Mammary epithelial cell (primary cell): ENCODE measurements at places on chromosomes 6 and 20.

DNA sequence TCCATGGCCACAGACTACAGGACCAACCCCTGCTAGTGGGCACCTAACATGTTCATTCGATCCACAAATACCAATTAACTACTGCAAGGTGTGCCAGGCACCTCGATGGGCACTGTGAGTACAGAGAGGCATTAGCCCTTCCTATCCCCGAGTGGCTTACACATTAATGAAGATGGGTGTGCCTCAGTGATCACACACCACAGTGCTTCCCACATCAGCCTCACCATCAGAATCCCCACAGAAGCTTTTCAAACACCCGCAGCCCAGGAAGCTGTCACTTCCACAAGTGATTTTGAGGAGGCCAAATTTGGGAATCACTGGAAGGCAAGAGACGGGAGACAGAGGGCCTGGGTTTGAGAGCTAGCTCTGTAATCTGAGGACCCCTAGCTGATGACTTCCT lies 23.7 kb downstream of the EZR start:
- no peak for DNase-seq

DNA sequence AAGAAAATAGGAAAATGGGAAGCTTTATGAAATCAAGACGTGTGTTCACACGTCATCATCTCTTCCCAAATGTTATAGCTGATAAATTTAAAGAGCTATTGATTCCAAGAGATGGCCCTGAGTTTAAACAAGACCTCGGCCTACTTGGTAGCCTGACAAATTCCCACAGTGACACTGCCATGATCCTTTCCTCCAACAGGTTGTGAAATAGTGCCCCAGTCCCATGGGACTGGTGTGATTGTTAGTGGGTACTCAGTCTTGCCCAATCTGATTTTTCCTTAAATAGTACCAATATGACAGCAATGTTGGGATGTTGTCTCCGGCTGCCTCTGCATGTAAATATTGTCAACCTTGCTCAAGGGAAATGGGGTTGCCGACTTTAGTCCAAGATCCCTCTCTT lies 34.5 kb downstream of the RIOK1 start:
- no peak for DNase-seq

DNA sequence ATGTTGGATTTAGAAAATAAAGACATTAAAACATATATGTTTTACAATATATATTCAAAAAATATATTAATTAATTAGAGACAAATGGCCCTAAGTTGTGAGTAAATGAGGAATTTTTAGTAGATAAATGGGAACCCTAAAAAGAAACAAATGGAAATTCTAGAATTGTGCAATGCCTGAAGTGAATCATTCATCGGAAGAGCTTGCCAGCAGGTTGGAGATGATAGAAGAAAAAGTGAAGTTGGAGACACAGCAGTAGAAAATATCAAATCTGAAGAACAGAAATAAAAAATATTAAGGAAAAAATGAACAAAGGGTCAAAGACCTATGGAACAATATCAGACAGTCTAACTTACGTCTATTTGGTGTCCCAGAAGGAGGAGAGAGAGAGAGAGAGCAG lies 109.4 kb upstream of the NEDD9 start:
- peak; percentile 72 for DNase-seq

- DNase-seq: peak; percentile 28
These were observed 73.3 kb downstream of the OTOR start for GRCh38 chr20:16821211-16822089.

- no peak for DNase-seq
These were observed 1.8 kb downstream of the PCSK2 start for GRCh38 chr20:17228624-17229061.

GRCh38 chr20:34062570-34063482 lies 49.2 kb downstream of the EIF2S2 start:
- peak; percentile 87 for DNase-seq

DNA sequence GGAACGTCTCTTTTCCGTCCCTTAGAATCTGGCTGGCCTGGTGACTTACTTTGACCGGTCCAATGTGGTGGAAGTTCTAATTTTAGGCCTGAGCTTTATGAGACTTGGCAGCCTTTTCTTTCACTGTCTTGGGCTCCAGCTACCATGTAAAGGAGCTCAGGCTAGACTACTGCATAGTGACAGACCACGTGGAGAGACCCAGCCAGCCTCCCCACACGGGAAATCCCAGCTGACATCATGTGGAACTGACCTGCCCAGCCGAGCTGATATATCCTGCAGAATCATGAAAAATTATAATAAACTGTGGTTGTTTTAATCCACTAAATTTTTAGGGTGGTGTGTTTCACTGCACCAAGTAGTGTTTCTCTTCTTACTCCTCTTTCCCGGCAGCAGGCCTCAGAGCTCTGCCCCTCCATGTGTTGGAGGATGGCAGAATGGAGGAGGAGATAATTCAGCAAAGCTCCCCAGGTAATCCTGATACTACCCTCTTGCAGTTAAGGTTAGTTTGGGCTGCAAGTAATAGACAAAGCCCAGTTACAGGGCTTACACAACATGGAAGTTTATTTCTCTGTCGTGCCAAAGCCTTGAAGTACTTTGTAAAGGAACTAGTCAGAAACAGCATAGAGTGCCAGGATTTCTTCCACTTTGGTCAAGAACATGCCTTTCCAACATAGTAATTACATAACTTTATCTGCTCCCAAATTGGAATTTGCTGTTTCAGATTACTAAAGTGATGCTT lies 87.5 kb downstream of the SH3BGRL2 start:
- no peak for DNase-seq

GRCh38 chr6:108872575-108872974 lies 24.4 kb downstream of the ARMC2 start:
- no peak for DNase-seq

DNA sequence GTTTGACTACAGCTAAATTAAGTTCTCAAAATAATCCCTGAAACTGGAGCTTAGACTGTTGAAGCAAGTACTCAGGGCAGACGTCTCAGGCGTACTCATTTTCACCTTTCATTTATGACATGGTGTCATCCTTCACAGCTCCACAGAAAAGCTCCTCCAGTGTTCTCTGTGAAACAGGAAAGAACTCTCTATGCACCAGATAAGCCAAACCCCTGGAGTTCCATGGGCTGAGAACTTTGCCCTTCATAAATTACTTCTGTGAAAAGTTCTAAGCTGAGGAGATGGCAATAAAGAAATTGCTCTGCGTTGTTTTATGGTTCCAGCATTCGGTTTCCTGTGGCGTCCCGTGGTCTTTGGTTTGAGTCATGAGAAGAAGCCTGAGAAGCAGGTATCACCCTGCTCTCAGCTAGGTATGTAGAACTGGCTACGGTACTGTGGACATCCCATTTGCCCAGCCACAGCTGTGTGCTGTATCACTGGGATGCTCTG lies 20.2 kb upstream of the RREB1 start:
- no peak for DNase-seq

DNA sequence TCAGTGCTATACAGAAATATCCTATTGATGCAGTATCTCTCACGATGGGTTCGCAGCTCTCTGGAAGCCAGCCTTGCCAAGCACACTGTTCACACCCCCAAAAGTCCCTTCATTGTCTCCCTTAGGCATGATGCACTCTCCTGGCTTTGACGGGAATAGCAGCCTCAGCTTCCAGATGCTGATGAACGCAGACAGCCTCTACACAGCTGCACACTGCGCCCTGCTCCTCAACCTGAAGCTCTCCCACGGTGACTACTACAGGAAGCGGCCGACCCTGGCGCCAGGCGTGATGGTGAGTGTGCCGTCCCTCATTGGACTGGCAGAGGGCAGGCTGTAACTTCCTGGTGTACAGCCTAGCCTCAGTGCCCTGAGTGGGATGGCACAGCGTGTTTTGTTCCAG lies 60.0 kb upstream of the PBOV1 start:
- no peak for DNase-seq

DNA sequence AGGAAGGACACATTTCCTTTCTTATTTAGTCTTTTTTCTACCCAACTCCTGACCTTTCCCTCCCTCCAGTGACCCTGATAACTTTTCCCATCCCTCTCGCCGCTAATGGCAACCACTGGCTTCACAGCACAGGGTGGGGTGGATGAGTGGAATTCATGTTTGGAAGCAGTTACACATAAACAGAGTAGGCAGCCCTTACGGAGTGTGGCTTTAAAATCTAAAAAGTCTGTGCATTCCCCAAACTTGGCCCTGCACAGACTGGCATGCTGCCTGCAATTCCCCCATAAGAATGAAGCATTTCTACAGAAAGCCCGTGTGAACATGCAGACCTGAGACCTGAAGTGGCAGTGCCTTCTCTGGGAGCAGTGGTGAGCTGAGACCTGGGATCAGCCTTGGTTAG lies 275.9 kb upstream of the PRND start:
- DNase-seq: no peak

GRCh38 chr20:14948416-14948815 lies 611.0 kb upstream of the FLRT3 start:
- no peak for DNase-seq

- no peak for DNase-seq
These were observed 43.4 kb upstream of the MRGBP start for GRCh38 chr20:62752671-62753501.

DNA sequence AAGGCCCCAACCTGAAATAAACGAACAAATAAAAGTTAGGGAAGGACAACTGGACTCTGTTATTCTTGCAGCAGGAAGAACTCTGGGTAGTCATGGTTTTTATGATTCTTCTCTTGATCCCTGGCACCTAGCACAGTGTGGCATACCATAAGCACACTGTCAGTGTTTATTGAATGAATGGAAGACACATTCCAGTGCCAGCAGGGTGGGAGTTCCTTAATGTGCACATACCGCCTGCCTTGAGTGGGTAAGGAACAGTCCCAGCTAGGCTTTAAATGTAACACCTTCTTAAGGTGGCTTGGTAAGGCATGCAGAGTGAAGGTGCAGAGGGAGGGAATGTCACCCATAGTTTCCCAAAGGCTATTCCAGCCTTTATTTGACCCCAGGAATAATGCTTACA lies 162.9 kb upstream of the CEP162 start:
- DNase-seq: no peak

- peak; percentile 54 for DNase-seq
These were observed 768.4 kb downstream of the TFAP2A start for GRCh38 chr6:9646342-9647070.

DNA sequence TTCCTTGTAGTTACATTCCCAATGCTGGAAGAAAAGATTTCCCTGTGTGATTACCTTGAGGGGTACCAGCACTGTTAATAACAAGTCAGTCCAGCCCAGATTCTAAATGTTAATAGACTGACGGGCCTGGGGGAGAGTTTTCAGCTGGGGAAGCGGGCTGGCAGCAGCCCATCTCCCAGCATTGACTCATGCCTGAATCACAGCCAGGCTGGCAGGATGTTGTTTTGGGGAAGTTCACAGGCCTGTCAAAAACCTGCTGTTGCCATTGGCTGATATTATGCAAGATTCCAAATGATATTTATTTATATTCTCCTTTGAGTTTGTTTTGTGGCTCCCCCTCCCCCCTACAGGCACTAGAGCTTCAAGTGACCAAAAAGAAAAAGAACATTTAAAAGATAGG lies 213.9 kb upstream of the CNR1 start:
- DNase-seq: peak; percentile 77

GRCh38 chr6:170443151-170443662 lies 109.9 kb downstream of the PSMB1 start:
- no peak for DNase-seq

DNA sequence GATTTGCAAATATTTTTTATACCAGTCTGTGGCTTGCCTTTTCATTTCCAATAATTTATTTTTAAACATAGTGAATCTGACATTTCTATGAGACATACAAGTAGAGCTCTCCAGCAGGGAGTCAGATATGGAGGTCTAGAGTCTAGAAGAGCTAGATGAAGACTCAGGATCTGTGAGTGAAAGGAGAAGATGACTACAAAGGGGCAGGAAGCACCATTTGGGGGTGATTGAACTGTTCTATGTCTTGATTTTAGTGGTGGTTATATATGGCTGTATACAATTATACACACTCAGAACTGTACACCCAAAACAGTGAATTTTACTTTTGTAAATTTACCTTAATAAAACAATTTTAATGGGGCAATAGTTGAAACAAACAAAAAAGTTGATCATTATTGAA lies 127.9 kb upstream of the BACH2 start:
- no peak for DNase-seq

DNA sequence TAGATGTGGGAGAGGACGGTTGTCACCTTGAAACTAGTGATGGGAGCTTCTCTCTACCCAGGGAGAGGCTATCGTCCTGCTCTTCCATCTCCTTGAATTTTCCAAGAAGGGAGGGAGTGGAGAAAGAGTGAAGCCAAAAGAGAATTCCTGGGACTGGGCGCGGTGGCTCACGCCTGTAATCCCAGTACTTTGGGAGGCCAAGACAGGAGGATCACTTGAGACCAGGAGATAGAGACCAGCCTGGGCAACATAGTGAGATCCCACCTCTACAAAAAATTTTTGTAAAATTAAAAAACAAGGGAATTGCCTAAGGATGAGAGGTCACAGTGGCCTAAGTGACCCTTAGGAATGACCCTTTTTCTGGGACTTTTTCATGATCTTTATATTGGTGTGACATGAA lies 8.8 kb downstream of the MYH7B start:
- no peak for DNase-seq

- DNase-seq: no peak
These were observed 26.1 kb downstream of the HLA-F start for GRCh38 chr6:29749308-29749662.

GRCh38 chr6:38184585-38185080 lies 365.1 kb downstream of the ZFAND3 start:
- DNase-seq: no peak

- no peak for DNase-seq
These were observed 81.0 kb upstream of the JAG1 start for GRCh38 chr20:10754824-10755223.

DNA sequence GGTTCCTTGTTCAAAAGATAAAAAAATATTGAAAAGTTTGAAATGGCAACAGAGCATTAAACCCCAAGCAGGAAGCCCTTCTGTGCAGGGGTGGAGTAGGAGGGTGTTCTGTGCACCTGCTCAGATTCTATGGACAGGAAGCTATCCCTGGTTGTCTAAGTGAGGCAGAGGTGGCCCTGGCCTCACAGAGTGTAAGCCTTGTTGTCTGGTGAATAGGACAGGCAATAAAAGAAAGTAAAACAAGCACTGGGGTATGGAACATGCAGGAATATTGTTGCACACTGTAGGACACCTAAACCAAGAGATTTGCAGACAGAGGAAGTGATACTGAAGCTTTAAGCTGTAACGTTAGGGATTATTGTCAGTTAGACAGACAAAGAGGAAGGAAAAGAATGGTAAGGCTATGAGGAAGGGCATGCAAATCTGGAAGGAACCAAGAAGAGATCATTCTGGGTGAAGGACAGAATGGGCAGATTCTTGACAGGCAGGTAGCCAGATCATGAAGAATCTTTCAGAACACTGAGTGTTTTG lies 66.8 kb downstream of the TBC1D7 start:
- no peak for DNase-seq

- peak; percentile 14 for DNase-seq
These were observed 85.9 kb downstream of the SMLR1 start for GRCh38 chr6:130913120-130913519.
